Heart left ventricle (tissue), 16 donors: ENCODE measurements at places on chromosomes 2 and 18. TPM values are rescaled to one million over a fixed set of nuclear protein-coding genes. Genes with fewer than 3 reads are reported as not detected.
A peak's percentile ranks its signal among the peaks of the same experiment; 100 is the strongest.

GRCh38 chr18:36769611-36770314, 59.0 kb downstream of the TPGS2 start:
- H3K27me3 ChIP-seq = no peaks in the 10 kb centered on the region
- H3K27ac ChIP-seq = no peak overlapping the region
- DNase-seq = no peak
- no peaks in the 10 kb centered on the region for H3K4me1 ChIP-seq
- no peak overlapping the region for H3K4me3 ChIP-seq

DNA sequence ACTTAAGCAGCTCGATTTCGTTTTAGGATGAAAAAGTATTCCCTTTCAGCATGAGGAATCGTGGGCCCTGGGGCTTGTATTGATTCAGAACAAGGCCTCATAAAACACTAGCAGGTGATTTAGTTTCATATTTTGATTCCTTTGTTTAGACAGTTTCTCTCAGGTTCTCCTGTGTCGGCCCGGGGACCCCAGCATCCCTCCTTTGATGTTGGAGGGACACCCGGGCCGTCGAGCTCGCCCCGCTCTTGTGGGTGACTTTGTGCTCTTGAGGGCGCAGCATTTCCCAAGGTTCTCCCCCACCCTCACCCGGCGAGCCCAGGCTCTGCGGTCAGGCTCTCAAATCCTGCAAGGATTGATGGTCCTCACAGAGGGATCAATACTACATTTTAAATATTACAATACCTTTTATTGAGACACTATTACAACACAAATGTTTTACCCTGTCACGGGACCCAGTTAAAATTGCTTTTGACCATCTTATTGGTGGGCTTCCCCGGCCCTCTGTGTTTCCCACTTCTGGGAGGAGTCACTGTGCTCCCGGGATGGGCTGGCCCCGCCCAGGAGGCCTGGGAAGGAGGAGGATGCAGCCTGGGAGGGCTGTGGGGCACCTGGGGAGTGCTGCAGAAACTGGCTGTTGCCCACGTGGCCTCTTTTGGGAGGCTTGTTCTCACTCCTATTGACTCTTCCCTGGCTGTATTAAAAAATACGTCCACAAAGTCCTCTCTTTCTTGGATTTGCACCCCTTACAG, 222.6 kb downstream of the INSIG2 start:
- no peak overlapping the region for H3K27ac ChIP-seq
- no peaks in the 10 kb centered on the region for H3K4me1 ChIP-seq
- no peaks in the 10 kb centered on the region for H3K36me3 ChIP-seq

DNA sequence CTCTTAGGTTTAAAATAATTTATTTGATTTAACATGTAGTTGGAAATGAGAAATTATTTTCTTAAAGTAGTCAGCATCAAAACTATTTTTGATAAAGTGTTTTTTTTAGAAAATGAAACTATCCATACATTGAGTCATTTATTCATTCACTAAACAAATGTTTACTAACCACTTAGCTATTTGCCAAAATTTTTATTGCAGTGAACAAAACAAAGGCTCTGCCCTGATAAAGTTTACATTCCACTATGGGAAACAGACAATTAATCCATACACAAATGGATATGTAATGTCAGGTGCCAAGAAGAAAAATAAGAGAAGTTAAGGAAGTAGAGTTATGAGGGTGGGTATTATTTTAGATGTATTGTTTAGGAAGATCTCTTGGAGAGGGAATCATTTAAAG, 19.1 kb upstream of the CCDC178 start:
- DNase-seq = no peak
- H3K27ac ChIP-seq = no peak overlapping the region
- no peaks in the 10 kb centered on the region for H3K4me1 ChIP-seq
- H3K36me3 ChIP-seq = no peaks in the 10 kb centered on the region
- H3K4me3 ChIP-seq = no peak overlapping the region

DNA sequence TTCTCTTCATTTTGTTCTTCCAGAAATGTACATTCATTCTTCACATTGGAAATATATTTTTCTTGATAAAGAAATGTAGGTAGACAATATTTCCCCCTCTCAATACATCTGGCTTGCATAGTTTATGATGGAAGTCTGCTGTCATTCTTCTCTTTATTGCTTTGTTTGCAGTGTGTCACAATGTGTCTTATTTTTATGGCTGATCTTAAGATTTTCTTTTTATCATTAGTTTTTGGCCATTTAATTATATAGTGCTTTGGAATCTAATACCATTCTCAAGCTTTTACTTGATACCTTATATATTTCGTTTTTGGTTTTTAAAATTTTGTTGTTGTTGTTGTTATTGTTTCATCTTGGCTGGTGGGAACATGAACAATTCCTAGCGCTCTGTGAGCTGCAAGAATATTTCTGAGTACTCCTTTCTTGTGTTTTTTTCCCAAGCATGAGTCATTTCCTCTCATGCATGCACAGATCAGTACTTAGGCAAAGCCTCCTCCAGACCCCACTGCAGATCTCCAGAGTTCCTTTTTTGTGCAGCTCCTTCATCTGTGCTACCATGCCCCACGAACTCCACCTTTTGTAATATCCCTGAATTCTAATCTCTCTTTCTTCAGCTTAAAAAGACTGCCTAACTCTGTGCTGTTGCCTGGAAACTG, 13.7 kb upstream of the MMADHC start:
- H3K27me3 ChIP-seq = no peaks in the 10 kb centered on the region
- H3K27ac ChIP-seq = no peak overlapping the region
- H3K4me1 ChIP-seq = no peaks in the 10 kb centered on the region
- DNase-seq = no peak

- H3K36me3 ChIP-seq = no peaks in the 10 kb centered on the region
- no peak overlapping the region for H3K27ac ChIP-seq
- H3K27me3 ChIP-seq = no peaks in the 10 kb centered on the region
- DNase-seq = no peak
- H3K4me1 ChIP-seq = no peaks in the 10 kb centered on the region
- no peak overlapping the region for H3K4me3 ChIP-seq
Observed at GRCh38 chr18:45353530-45353929, 261.7 kb upstream of the SLC14A2 start.

GRCh38 chr18:58902961-58903360, 38.3 kb downstream of the ZNF532 start:
- DNase-seq = no peak
- no peaks in the 10 kb centered on the region for H3K4me1 ChIP-seq
- H3K27ac ChIP-seq = no peak overlapping the region

- no peaks in the 10 kb centered on the region for H3K27me3 ChIP-seq
- no peak overlapping the region for H3K4me3 ChIP-seq
- H3K27ac ChIP-seq = no peak overlapping the region
- no peak for DNase-seq
- peaks cover 68% of the 10 kb centered on the region for H3K4me1 ChIP-seq
- no peaks in the 10 kb centered on the region for H3K36me3 ChIP-seq
Observed at GRCh38 chr2:40287773-40288172, 164.1 kb downstream of the SLC8A1 start.

DNA sequence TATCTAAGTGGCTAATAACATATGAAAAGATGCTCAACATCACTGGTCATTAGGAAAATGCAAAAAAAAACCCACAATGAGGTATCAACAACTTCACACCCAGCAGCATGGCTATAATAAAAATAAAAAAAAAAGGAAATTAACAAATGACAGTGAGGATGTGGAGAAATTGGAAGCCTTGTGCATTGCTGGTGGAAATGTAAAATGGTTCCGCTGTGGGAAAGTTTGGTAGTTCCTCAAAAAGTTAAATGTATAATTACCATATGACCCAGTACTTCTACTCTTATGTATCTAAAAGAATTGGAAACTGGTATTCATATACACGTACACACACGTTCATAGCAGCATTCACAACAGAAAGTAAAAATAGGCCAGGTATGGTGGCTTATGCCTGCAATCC, 15.5 kb upstream of the CACNB4 start:
- H3K36me3 ChIP-seq = peaks cover 15% of the 10 kb centered on the region
- H3K4me1 ChIP-seq = no peaks in the 10 kb centered on the region
- H3K27ac ChIP-seq = no peak overlapping the region
- no peaks in the 10 kb centered on the region for H3K27me3 ChIP-seq
- no peak for DNase-seq
- H3K4me3 ChIP-seq = no peak overlapping the region

GRCh38 chr2:234446404-234447076, 50.3 kb downstream of the ARL4C start:
- no peak overlapping the region for H3K4me3 ChIP-seq
- no peaks in the 10 kb centered on the region for H3K4me1 ChIP-seq
- DNase-seq = peak; percentile 84
- H3K27ac ChIP-seq = peak overlapping the region; percentile 32
- H3K36me3 ChIP-seq = no peaks in the 10 kb centered on the region
- no peaks in the 10 kb centered on the region for H3K27me3 ChIP-seq

GRCh38 chr2:185012643-185013042, 414.3 kb downstream of the ZNF804A start:
- no peaks in the 10 kb centered on the region for H3K36me3 ChIP-seq
- H3K27ac ChIP-seq = no peak overlapping the region
- no peaks in the 10 kb centered on the region for H3K27me3 ChIP-seq
- H3K4me3 ChIP-seq = no peak overlapping the region
- DNase-seq = no peak
- no peaks in the 10 kb centered on the region for H3K4me1 ChIP-seq

GRCh38 chr2:152418688-152419087, 83.7 kb downstream of the FMNL2 start:
- no peak for DNase-seq
- no peak overlapping the region for H3K27ac ChIP-seq
- no peaks in the 10 kb centered on the region for H3K36me3 ChIP-seq

GRCh38 chr2:18159896-18160295, 281.4 kb downstream of the KCNS3 start:
- no peaks in the 10 kb centered on the region for H3K27me3 ChIP-seq
- H3K4me3 ChIP-seq = no peak overlapping the region
- no peak for DNase-seq
- no peaks in the 10 kb centered on the region for H3K4me1 ChIP-seq
- no peaks in the 10 kb centered on the region for H3K36me3 ChIP-seq
- H3K27ac ChIP-seq = no peak overlapping the region

DNA sequence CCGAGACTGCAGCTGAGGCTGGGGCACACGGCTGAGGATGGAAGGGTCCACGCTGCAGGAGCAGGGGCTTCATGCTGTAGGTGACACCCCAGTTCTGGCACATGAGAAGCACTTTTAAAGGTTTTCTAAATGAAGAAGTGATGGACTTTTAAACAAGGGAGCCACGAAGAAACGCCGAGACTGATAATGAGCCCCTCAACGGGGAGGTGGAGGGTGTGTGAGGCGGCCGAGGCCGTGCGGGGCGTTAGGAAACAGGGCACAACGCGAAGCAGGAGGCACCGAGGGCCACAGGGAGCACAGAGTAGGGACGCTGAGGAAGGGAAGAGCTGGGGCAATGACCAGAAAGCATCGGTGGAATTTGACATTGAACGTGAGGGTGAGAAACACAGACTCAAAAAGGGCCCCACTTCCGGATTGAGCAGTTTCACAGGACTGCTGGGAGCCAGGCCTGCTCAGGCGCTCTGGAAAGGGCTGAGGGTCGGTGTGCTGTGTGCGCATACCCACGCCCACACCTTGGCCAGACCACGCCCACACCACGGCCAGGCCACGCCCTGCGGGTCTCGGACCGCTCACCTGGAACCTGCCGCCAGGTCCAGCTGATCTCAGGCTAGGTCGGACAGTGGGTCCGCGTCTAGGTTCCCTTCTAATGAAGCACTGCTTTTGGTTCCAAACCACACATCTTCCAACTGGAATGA, 115.7 kb downstream of the GYPC start:
- DNase-seq = no peak
- H3K27ac ChIP-seq = no peak overlapping the region
- no peak overlapping the region for H3K4me3 ChIP-seq
- H3K27me3 ChIP-seq = no peaks in the 10 kb centered on the region
- no peaks in the 10 kb centered on the region for H3K4me1 ChIP-seq

GRCh38 chr2:71458413-71459083, 5.2 kb downstream of the DYSF start:
- H3K27me3 ChIP-seq = no peaks in the 10 kb centered on the region
- H3K4me1 ChIP-seq = peaks cover 86% of the 10 kb centered on the region
- H3K4me3 ChIP-seq = no peak overlapping the region
- DNase-seq = peak; percentile 67

DNA sequence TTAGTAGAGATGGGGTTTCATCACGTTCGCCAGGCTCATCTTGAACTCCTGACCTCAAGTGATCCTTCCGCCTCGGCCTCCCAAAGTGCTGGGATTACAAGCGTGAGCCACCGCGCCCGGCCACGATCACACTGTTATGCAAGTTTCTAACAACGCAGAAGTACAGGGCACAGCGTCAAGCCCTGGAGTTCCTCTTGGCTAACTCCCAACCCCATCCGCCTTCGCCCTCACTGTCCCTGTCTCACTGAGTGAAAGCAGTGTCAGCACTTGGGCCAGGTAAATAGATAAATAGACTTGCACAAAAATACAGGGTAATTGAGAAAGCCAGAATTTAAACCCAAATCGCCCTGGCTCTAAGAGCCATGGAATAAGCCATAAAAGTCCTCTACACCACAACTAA, 111.7 kb downstream of the ACVR1 start:
- DNase-seq = no peak
- no peak overlapping the region for H3K27ac ChIP-seq
- H3K36me3 ChIP-seq = peaks cover 40% of the 10 kb centered on the region
- no peaks in the 10 kb centered on the region for H3K4me1 ChIP-seq
- H3K4me3 ChIP-seq = no peak overlapping the region

GRCh38 chr2:104758199-104758620, 95.7 kb upstream of the POU3F3 start:
- H3K4me1 ChIP-seq = no peaks in the 10 kb centered on the region
- H3K27me3 ChIP-seq = peaks cover 3% of the 10 kb centered on the region
- no peaks in the 10 kb centered on the region for H3K36me3 ChIP-seq

DNA sequence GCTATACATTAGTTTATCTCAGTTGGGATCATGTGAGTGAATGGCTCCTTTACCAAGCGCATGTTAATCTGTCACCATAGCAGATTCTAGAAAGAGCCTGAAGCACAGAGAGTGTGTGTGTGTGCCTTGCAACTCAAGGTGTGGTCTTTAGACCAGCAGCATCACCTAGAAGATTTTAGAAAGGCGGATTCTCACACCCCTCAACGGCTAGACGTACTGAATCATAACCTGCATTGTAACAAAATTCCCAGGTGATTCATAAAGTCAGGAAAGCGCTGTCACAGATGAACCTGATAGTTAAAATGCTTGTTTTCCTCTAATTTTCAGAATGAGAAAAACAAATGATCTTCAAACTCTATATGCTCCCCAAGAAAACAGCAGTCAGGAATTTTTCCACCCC, 45.5 kb upstream of the MAPRE2 start:
- H3K4me1 ChIP-seq = no peaks in the 10 kb centered on the region
- H3K4me3 ChIP-seq = no peak overlapping the region
- no peak for DNase-seq
- H3K36me3 ChIP-seq = no peaks in the 10 kb centered on the region

- peaks cover 3% of the 10 kb centered on the region for H3K36me3 ChIP-seq
- H3K4me3 ChIP-seq = no peak overlapping the region
- no peak overlapping the region for H3K27ac ChIP-seq
- H3K4me1 ChIP-seq = no peaks in the 10 kb centered on the region
- no peak for DNase-seq
- no peaks in the 10 kb centered on the region for H3K27me3 ChIP-seq
Observed at GRCh38 chr2:28422908-28423741, 30.5 kb downstream of the FOSL2 start.

- H3K27ac ChIP-seq = no peak overlapping the region
- no peaks in the 10 kb centered on the region for H3K36me3 ChIP-seq
- H3K27me3 ChIP-seq = no peaks in the 10 kb centered on the region
- H3K4me3 ChIP-seq = no peak overlapping the region
- no peaks in the 10 kb centered on the region for H3K4me1 ChIP-seq
- no peak for DNase-seq
Observed at GRCh38 chr2:64615844-64616536, 37.7 kb downstream of the SERTAD2 start.

Gene STARD6
- polyA plus RNA-seq = not detected

Gene GALNT14
- polyA plus RNA-seq = 0.42 TPM

Gene TNS1
- polyA plus RNA-seq = 339 TPM

Gene CD8B2
- not detected for polyA plus RNA-seq

Gene ALPP
- polyA plus RNA-seq = not detected

Gene QPCT
- 1.3 TPM for polyA plus RNA-seq

Gene UBE2F
- 83.4 TPM for polyA plus RNA-seq

Gene GALR1
- polyA plus RNA-seq = 0.01 TPM

Gene CD226
- 0.29 TPM for polyA plus RNA-seq
